DMS 273 treated with DMSO at 0.1 percent for 48 hours (cell line): ENCODE measurements at places on chromosomes 7 and 10.

- DNase-seq, result no peak
Observed at GRCh38 chr7:155858521-155859061, 46.3 kb upstream of the SHH start.

DNA sequence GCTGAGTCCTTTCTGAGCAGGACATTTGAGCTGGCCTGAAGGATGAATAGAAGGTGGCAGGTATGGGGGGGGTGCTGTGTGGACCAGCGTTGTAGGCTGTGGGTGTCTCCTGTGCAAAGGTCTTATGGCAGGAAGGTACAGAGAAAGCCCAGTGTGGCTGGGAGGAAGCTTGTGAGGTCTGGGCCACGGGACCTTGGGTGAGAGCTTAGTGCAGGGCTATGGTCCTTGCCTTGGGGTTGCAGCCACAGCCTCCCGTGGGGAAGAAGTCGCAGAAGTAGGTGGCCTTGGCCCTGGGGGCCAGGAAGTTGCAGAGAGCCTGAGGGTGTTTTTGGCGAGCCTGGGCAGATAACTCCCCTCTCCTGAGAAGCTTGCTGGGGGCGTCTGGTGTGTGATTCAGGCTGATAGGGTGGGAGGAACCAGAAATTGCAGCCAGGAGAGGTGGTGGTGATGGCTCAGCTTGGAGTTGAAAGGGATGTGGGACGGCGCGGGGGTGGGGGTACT is 172.0 kb upstream of the TNRC18 start:
- no peak for DNase-seq

- no peak for DNase-seq
Observed at GRCh38 chr7:93027044-93027443, 90.7 kb downstream of the SAMD9 start.

- DNase-seq, result no peak
Observed at GRCh38 chr7:2175514-2175913, 57.2 kb downstream of the MAD1L1 start.

- no peak for DNase-seq
Observed at GRCh38 chr10:30818010-30818660, 188.6 kb upstream of the LYZL2 start.

DNA sequence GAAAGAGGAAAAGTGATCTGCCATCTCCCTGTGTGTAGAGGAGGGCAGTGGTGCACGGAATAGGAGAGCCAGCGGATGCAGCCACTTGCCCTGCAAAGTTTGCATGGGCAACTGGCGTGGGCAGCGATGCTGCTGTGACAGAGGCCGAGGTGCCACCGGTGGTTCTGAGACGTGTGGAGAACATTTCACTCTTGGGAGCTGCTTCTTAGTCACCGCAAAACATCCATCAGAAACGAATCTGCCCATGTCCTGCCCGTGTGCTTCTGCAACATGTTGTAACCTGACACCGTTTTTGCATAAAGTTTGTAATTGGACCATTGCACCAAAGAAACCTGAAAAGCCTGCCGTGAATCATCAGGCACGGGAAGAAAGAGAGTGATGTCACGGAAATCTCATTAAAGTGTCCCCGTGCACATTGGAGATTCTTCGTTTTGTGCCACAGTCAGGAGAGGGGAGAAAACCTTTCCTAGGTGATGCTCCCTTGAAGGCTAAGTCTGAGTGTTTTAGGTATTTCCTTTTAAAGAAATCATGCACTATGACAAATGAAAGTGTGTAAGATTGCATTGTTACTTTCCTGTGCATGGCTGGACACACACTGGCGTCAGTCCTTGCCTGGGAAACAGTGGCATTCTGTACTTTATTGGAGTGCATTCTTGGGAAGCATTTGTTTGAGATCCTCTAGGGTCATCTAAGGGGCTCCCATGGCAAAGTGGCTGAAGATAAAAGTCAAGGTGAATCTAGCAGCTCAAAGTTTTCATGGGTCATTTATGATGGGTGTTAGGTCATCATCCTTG is 302.6 kb downstream of the KLF6 start:
- peak; percentile 2 for DNase-seq

GRCh38 chr7:140696680-140697446 is at the start of gene NDUFB2:
TSS of gene NDUFB2 (plus strand) at chr7:140696708. CDS start at chr7:140696745, 37 bp downstream.
- DNase-seq, result peak; percentile 76

DNA sequence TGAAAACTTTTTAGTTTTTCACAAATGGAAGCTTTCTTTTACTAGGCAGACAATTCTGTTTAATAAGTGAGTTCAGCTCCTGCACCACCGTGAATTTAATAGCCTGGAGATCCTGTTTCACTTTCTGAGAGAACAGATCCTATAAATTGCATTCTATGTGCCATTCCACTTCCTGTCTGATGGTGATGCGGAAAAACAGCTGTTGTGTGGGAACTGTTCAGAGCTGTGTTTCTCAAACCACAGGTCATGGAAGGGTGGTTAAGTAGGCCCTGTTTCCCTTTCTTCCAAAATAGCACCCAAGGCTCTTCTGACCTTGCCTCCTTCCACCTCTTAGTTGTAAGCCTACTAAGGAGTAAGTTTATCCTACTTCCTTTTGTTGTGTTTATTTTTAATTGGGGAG is 97.2 kb upstream of the DKK1 start:
- peak; percentile 8 for DNase-seq

DNA sequence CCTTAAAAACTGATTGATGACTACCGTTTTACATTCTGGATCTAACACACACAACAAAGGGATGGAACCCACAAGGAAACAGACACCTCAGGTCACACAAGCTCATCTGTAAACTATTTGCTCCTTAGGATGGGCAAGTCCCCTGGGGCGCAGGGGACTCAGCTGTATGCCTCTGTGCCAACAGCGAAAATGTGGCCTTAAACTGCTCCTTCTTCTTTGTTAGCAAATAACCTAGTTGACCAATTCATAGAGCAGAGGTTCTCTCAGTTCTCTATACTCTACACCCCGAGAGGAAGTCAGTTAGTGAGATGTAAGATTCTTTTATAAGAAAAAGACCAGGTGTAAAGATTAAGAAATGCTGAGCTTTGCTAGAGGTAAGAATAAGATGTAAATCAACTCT is 181.9 kb upstream of the PRSS58 start:
- no peak for DNase-seq
